ENCODE measurements at places on chromosomes 3 and 15.

- DNase-seq = no peak
These were observed 83.3 kb downstream of the TMEM108 start for GRCh38 chr3:133121450-133121849.

DNA sequence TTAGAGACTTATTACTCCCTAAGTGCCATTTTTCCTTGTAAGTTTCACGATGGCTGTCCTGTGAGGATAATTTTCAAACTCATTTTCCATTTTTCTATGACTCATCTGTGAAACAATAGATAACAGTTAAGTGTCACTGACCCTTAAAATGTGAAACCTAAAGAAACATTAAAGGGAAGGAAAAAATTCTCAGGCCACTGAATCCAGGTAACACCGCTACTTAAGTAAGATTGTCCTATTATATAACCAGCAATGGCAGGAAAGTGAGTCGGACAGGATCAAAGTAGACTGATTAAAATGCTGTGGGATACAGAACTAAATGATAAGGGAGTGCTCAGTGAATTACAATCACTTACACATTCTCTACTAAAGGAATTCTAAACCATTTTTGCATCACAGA lies 12.4 kb downstream of the PLD1 start:
- DNase-seq = no peak

DNA sequence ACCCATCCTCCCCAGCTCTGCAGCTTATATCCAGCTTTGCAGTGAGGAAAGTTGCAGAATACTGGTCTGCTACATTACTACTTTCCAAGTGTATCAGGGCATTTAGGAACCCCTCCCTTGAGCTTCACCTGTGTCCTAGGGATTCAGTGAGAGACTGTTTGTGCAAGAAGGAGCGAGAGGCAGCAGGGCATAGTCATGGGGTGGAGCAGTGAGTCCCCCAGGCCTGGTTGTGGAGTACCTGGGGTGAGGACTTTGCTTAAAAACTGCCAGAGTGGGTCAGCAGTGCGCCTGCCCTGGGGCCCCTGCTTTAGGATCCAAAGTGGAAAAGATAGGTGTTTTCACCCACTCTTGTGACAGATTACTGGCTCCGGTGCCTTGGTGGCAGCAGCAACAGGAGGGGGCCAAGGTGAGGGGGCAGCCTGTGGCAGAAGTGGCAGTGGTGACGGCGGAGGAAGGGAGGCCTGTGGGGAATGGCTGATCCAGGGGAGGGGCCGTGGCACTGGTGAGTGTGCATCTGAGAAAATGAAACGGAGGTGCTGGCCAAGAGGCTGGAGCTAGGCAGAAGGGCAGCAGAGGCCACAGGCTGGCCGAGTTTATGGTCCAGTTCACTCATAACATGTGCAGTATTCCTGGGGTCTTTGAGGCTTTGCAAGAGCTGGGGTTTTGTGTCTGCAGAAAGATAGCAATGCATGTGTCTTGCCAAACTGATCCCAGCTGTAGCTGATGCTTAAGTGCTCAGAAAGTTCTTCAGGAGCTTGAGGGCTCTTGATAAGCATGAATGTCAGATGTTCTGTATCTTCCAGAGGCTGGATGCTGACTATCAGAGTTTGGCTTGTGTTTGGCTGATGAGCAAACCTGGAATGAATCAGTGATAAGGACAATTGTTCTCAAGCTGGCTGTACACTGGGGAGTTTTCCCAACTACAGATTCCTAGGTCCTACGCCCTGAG lies 43.4 kb downstream of the GOLGA6A start:
- DNase-seq = no peak

- DNase-seq = no peak
These were observed 36.3 kb upstream of the PSMD6 start for GRCh38 chr3:64059484-64060175.

DNA sequence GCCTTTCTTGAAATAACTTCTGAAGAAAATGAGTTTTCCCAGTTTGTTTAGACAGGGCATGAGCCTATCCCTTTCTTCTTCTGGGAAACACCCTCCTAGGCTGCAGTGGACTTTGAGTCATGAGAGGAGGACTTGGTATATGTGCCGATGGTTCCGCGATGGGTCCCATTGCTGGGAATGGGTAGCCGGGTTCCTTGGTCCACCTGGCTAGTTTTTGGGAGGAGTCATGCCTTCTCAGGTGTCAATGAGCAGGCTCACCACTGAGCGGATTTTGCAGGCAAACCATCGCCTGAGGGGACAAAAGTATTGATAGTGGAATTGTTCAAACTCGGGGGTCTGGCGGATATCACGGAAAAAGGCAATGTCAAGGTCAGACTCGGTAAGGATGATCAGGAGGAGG lies 46.8 kb downstream of the WDR76 start:
- no peak for DNase-seq

DNA sequence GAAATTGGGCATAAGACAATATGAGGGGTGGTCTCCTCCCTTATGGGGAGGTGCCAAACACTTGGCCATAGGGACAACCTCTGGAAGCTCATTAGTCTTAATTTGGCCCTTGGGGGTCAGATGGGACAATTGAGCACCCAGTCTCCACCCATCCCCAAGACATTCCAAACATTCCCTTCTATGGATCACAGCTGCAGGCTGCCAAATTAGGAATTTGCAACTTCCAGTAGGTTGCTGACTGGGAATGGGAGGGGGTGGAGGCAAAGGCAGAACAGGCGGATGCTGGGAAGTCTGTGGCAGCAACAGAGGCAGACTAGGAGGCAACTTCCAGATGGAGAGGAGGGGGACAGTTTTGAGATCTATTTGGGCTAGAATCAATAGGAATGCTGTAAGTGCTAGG lies 1.4 kb upstream of the PDHB start:
- DNase-seq = no peak

DNA sequence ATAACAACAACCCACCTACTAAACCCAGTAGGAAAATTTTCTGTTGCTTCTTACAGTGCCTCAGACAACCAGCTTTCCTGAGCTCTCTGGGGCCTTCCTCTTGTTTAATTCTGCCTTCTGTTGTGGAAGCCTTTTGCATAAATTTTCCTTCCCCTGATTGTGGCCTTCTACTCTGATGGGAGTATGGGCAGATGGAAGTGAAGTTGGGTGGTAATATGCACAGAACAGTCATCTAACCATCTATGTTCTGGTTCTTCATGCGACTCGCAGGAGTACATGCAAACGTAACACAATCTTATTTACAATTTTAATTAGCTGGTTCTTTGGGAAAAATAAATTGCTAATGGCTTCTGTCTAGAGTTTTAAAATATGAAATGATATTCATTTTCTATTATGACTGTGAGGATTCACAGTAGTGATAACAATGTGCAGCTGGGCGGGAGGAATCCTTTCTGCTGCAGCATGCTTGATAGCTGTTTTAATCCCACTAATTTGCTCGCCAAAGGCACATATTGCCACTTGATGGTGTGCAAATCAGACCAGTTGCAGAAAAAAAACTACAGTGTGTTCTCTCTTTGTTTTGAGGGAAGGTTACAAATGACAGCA lies 311.5 kb upstream of the ROPN1 start:
- no peak for DNase-seq

- no peak for DNase-seq
These were observed 187.8 kb downstream of the TLE3 start for GRCh38 chr15:69909719-69910444.

DNA sequence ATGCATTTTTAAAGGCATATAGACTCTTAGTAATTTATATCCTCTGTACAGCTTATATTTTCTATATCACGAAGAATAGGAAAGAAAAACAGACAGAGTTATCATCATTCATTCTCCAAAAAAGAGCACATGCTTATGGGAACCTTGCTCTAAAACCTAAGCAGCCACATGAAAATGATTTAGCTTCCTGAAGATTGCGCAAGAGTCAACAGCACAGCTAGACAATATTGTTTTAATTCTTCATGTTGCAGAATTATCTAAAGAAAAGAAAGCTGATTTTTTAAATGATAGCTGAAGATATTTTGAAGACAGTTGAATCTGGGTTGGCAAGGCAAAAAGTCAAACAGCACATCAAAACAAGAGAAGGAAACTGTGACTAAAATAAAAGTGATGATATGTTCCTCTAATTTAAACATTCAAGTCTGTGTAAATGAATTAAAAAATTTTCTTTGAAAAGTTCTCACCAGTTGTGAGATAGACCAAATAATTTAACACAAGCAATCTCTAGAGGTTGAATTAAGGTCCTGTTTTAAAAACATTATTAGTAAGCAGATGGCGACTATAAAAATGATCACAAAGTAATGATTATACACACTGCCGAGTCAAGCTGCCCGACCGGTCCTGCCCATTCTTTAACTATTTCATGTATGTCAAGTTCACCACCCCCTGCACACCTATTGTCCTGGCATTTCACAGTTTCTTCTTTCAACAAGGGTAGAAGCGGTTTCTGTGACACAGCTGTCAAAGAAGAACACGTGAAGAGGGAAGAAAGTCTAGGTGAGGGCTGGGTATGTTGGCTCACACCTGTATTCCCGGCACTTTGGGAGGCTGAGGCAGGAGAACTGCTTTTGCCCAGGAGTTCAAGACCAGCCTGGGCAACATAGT lies 74.2 kb upstream of the BHLHE40 start:
- DNase-seq = no peak

- no peak for DNase-seq
These were observed 19.1 kb downstream of the PAQR9 start for GRCh38 chr3:142944342-142944741.

- DNase-seq = no peak
These were observed 56.5 kb downstream of the OTOL1 start for GRCh38 chr3:161552984-161553560.

GRCh38 chr3:139780593-139780992 lies 102.8 kb upstream of the NMNAT3 start:
- DNase-seq = no peak

DNA sequence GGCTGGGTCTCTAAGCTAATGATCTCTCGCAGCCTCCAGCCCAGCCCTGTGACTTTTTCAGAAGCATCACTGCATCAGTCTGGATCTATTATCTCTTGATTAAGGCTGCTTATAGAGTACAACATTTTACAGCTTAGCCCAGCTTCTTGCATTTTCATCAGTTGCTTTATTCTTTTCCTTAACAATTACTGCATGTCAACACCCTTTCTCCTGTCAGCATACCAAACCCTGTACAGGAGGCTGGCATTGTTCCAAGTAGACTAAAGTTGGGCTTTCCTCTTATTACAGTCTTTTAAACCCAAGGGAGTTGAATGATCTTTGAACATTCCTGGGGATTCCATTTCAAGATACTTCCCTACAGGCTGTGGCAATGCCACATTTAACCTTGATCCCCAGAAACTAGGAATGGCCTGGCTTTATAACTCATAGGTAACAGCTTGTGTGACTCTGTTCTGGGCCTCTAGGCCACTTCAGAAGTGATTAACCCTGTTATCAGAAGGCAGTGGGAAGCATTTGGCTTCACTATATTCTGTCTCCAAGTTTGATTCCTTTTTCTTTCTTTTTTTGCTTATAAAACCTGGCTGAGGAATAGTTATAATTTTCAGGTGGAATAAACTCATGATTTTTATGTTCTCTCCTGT lies 182.9 kb downstream of the KCNMB2 start:
- no peak for DNase-seq

DNA sequence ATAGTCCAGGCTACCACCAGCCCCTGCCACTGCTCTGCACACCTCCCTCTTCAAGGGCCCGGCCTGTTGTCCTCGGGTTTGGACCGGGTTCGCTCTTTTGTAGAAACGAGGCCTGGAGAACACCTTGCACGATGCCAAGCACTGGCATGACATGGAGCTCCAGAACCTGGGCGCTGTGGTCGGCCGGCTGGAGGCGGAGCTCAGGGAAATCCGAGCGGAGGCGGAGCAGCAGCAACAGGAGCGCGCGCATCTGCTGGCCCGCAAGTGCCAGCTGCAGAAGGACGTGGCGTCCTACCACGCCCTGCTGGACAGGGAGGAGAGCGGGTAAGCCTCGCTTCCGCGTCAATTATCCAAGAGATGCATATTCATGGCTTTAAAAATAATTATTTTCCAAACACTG lies 72.4 kb downstream of the BFSP2 start:
- no peak for DNase-seq

DNA sequence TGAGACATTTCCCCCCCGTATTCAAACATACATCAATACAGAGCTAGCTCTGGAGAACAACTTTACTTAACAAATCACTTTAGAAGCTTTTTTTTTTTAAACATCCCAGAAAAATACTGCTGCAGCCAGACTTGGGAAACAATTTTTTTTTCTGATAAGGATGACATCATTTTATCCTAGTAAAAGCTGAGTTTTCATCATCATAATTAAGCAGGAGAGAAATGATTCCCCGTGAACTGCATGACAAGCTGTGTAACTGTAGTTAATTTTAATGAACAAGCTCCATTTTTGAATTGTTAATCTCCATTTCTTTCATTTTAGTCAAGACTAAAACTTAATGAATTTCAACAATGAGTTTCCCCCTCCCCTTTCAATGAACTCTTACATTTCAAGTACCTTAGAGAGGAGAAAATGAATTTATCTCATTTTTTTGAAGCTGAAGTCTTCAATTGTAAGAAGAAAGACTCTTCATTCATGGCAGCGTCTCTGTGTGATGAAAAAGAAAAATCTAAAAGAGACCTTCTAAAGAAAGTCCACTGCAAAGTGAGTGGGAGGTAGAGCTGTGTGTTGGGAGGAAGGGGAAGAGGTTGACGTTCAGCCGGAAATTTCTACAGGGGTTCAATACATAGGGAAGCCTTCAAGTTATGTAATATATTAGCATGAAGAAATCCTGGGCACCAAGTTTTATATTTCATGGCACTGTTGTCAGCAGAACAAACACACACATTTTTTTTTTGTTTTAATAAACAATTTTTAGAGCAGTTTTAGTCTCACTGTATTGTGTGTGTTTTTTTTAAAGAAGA lies 31.7 kb downstream of the HES1 start:
- no peak for DNase-seq

DNA sequence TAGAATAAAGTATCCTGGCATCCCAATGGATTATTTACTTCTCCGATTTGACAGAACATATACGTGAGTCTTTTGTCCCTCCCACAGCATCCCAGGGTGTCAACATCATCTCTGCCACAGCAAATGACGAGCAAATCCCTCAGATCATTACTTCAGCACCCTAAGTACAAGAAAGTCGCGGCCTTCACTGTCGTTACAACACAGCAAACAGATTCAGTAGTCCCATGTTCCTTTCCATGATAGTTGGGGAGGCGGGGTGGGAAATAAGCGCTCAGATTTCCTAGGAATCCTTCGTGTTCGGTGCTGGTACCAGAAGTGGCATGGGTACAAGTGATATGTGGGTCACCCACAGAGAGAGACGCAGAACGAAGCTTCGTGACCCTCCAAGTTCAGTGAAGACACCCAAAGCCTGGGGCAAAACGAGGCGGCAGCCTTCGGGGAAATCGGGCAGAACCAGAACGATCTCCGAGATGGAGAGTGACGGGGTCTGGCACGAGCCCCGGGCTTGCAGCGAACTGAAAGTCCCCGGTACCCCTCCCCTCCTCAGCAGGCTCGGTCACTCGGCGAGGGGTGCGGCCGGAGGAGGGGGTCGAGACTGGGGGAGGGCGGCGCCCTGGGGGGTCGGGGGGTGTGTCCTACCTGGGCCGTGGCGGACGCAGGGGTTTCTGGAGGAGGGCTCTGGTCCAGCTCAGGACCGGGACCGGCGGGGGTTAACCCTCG lies 619 bp downstream of the TTBK2 start:
- DNase-seq = peak; percentile 28

- no peak for DNase-seq
These were observed 75.7 kb downstream of the CACNA1D start for GRCh38 chr3:53570081-53570480.
